ENCODE measurements at places on chromosomes 4 and X.

GRCh38 chrX:39896951-39897740, 200.6 kb downstream of the BCOR start:
- DNase-seq = no peak

DNA sequence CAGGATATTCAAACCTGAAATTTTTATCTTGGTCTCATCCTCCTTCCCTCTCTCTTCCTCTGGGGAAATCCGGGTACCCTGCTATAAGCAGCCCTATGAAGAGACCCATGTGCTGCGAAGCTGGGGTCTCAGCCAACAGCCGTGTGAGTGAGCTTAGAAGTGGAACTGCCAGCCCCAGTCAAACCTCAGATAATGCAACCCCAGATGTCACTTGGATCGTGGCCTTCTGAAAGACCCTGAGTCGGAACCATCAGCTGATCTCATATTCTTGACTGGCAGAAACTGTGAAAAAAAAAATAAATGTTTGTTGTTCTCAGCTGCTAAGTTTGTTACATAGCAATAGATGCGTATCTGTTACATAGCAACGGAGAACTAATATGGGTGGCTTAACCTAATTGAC, 198.1 kb upstream of the NPY2R start:
- DNase-seq = no peak

DNA sequence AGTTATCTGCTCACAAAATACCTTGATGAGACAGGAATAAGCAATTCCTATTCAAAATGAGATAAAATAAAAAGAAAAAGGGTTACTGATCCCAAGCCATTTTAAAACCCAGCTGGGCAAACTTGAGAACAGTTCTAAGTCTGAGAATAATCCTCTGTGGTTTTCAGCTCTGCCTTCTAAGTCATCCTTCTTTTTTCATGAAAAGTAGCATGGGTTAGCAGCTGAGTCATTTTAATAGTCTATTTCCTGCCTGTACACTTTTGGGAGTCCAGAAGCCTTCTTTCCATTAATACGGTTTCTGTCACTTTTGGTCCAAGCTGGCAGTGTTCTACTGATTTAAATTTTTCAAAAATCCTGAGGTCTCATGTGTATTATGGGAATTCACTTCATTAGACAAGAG, 374.3 kb downstream of the IQCM start:
- no peak for DNase-seq

DNA sequence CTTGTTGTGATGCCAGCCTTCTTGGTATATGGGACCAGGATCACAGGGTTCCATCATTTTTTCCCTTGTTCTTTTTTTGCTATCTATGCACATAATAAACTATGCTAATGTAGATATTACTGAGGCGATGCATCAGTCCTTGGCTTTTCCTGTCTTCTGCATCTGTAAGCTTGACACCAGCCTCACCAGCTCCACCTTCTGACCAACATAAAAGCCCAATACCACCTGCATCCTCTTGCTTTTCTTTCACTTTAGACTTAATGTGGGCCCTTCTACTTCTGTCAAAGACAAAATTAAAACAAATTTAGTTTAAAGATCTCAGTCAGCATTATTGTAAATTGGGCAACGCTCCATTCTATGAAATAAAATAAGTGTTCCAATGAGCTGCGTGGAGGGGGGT, 1718.8 kb upstream of the PCDH10 start:
- no peak for DNase-seq

DNA sequence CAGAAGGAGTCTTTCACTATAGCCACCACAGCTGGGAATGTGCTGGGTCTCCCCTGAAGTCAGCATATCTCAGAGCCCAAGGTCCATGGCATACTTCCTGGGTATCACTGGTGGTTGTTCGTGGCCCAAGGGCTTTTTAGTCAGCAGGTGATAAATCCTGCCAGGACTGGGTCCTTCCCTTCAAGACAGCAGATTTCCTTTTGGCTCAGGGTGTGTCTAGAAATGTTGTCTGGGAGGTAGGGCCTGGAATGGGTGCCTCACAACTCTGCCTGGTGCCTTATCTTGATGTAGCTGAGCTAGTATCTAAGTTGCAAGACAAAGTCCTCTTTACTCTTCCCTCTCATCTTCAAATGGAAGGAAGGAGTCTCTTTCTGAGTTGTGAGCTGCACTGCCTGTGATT, 102.4 kb upstream of the TMLHE start:
- DNase-seq = no peak

- no peak for DNase-seq
These were observed 434 bp downstream of the CXCL3 start for GRCh38 chr4:74038086-74038424.

GRCh38 chrX:13008851-13009250, 33.9 kb downstream of the TMSB4X start:
- no peak for DNase-seq

DNA sequence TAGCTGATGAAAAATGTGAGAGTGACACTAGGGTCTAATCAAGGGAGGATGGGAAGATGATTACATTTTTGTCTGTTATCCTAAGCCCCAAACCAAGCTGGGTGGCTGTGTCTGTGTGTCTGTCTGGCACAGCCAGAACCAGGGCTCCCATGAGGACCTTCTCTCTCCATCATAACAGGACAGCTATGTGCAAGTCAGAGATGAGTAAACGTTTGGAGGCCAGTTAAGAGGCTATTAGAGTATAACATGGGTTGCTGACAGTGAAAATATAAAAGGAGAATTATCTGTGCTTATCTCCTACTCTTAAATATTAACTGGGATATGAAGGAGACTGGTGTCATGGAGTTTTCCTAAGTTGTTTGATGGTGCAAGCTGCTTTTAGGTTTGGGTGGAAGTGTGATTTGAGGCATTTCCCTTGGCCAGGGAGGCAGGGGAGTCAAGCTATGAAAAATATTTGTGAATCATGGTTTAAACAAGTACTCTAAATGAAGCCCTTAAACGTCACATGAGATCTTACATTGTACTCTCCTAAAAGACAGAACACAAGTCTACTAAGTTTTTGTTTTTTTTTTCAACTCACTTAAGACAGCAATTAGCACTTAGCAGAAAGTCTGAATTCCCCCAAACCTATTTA, 156.2 kb downstream of the ENOX2 start:
- DNase-seq = no peak

GRCh38 chr4:13190093-13190721, 293.9 kb downstream of the RAB28 start:
- no peak for DNase-seq

GRCh38 chr4:150401083-150401687, 180.8 kb upstream of the MAB21L2 start:
- DNase-seq = no peak

GRCh38 chr4:105145903-105146275, 787 bp upstream of the TET2 start:
- DNase-seq = peak; percentile 29

DNA sequence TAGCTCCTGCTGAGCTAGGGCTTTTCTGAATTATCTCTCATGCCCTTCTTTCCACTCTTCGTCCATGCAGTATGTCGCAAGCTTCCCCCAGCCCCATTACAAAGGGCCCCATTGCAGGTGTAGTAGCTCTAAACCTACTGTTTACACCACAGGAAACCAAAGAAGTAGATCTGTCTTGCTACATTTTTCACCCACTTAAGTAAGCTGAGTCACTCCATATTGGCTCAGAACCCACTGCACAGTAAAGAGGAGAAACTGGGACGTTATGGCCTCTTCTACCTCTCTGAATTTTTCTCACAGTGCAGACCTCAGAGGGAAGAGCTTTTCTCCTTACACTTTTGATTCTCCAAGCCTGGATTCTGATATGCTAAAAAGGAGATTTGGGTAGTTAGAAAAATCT, 200.2 kb downstream of the SMARCA1 start:
- DNase-seq = no peak

DNA sequence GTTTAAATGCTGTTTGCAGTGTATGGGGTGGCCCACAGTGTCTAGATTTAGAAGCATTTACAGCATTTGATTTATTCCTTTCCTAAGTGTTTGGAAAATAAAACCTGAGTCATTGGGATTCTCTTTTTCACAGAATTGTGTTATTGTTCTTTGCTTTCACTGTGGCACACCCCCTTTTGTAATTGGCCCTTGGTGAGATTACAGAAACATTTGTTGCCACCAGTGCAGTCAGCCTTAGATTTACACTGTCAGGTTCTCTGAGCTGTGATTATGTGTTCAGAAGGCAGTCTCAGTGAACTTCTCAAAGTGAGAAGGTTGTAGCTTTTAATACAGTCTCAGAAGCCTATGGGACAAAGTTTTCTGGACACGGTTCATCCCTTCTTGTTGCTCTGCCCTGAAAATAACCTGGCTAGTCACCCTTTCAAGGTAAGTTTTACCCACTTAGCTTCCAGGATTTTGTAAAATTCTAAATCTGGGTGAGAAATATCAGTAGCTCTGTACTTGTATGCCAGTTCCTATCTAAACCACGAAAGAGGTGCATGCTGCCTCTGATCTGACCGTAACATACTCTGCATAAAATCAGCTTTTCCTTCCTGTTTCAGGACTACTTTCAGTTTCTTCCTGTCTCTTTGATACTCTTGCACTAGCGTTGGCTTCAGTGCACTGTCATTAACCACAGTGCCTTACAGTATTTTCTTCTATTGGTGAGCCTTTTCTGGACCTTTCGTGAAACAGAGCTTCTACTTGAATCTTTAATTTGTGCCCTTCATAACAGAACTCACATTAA, 12.6 kb downstream of the RUFY3 start:
- DNase-seq = no peak

DNA sequence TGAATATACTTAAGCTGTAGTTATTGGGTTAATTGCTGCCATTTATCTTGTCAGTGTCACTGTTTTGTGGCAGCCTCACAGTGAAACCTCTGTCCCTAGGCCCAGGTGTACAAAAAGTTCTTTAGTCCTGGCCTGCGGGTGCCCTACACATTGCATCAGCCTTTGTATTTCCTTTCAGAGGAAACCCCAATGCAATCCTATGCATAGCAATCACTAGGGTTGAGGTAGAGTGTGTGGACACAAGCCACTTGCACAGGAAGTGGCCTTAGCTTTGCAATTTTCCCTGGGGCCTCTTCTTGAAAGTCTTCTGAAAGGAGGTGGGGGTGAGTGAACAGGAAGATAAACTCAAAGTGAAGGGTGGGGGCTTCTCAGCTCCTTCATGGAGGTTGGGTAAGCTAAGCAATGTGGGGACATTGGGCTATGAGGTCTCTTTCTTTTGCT, 27.8 kb downstream of the VSIG4 start:
- no peak for DNase-seq

- DNase-seq = no peak
These were observed 106.3 kb downstream of the FAM53A start for GRCh38 chr4:1577822-1578217.

GRCh38 chrX:94942603-94943002, 1268.6 kb downstream of the FAM133A start:
- DNase-seq = no peak

- DNase-seq = peak; percentile 24
These were observed 109.1 kb downstream of the PTTG2 start for GRCh38 chr4:38069271-38069760.

DNA sequence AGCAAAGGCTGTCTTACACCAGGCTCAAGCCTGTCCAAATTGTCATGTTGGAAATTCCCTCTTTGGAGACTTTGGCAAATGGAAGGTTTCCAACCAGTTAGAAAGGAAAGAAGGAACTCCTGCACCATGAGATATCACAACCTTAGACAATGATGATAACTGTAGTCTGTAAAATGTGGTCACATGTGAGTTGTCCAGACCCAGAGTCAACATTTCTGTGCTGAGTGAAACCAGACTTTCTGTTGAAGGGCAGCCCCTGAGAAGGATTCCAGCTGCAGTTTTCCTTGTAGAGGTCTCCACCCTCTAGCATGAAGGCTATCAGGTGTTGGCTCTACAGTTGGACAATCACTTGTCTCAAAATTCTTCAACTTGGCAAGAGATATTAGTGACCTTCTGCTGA, 82.4 kb downstream of the SOX3 start:
- DNase-seq = no peak

- DNase-seq = no peak
These were observed 27.2 kb upstream of the SLC25A4 start for GRCh38 chr4:185115827-185116232.

- DNase-seq = no peak
These were observed 586.6 kb downstream of the RAPGEF2 start for GRCh38 chr4:159689526-159689925.

DNA sequence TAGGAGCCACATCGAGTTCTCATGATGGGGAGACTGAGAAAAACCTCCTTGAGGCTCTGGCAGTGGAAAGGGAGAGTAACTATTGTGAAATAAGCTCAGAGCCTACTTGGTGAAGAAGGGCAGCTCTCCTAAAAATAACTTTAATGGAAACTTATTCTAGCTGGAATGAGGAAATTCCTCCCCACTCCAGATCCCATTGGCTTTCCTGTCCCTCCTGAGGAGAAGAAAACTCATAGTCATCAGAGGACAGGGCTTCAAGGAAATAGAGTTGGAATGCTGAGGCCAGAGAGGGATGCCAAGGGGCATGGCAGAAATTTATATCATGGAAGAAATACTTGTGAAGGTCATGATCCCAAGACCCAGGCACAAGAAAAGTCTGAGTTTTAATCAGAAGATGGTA, 70.7 kb upstream of the TAPT1 start:
- no peak for DNase-seq

- DNase-seq = no peak
These were observed 135.3 kb downstream of the SHROOM3 start for GRCh38 chr4:76570141-76570973.

GRCh38 chr4:73885574-73886267, 16.5 kb downstream of the CXCL1 start:
- DNase-seq = no peak

- no peak for DNase-seq
These were observed 2.4 kb downstream of the NKX3-2 start for GRCh38 chr4:13541720-13542576.

- no peak for DNase-seq
These were observed 35.5 kb upstream of the ADH4 start for GRCh38 chr4:99179626-99180025.

DNA sequence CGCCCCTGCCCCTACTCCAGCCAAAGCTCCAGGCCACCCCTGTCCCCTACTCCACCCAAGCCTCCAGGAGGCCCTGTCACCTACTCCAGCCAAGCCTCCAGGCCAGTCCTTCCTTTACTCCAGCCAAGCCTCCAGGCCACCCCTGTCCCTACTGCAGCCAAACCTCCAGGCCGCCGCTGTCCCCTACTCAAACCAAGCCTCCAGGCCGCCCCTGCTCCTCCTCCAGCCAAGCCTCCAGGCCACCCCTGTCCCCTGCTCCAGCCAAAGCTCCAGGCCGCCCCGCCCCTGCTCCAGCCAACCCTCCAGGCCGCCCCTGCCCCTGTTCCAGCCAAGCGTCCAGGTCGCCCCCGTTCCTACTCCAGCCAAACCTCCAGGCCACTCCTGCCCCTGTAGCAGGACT, 5.1 kb upstream of the ASMT start:
- DNase-seq = no peak

DNA sequence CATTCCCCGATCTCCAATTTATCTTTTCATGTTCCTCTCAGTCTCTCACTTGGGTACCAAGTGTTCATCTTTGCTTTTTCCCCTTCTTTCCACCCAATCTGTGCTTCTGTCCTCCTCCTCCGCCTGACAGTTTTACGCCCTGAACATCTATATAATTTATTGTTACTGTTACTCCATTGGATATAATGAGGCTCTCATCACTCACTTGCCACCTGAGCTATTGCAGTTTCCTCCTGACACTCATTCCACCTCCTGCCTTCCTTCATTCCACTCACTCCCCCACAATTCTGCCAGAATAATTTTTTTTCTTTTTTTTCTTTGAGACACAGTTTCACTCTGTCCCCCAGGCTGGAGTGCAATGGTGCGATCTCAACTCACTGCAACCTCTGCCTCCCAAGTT, 77.6 kb upstream of the SORBS2 start:
- no peak for DNase-seq

GRCh38 chr4:87053176-87053658, 118.4 kb downstream of the AFF1 start:
- no peak for DNase-seq

- no peak for DNase-seq
These were observed 15.8 kb upstream of the UXT start for GRCh38 chrX:47674776-47675175.

Data from activated CD4-positive, alpha-beta T cell treated with anti-CD3 and anti-CD28 coated beads, Interleukin-2, amount 50 U/mL, for 4 hours (primary cell).